ENCODE measurements at places on chromosomes 7 and 10. TPM values are rescaled to one million over a fixed set of nuclear protein-coding genes. Genes with fewer than 3 reads are reported as not detected.
A peak's percentile ranks its signal among the peaks of the same experiment; 100 is the strongest.

DNA sequence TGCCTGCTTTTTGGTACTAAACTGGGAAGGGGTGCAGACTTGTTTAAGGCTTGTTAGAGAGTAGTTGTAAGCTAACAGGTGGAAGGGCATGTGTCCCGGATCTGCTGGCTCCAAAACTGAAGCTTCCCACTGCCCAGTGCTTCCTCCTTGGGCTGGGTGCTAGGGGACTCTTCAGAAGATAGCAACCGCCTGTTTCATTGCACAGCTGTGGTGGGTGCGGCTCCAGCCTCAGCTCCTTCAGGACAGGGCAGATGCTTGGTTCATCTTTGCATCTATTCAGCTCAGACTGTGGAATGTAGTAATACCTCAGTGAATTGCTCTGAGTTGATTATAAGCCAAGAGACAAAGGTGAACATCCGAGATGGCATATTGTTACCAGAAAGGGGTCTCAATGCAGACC lies 527.1 kb downstream of the TYW1 start:
- no peaks in the 10 kb centered on the region for H3K36me3 ChIP-seq
- H3K4me3 ChIP-seq = no peak overlapping the region
- DNase-seq = no peak
- H3K27ac ChIP-seq = no peak overlapping the region
- H3K27me3 ChIP-seq = no peaks in the 10 kb centered on the region

GRCh38 chr10:127906548-127907377 lies at the start of gene PTPRE:
Gene PTPRE, plus strand, starts transcription at chr10:127907103. Its CDS starts 133,779 bp downstream, at chr10:128040882.
- peak; percentile 56 for DNase-seq
- no peaks in the 10 kb centered on the region for H3K27me3 ChIP-seq
- peaks cover 23% of the 10 kb centered on the region for H3K4me1 ChIP-seq
- H3K36me3 ChIP-seq = no peaks in the 10 kb centered on the region

DNA sequence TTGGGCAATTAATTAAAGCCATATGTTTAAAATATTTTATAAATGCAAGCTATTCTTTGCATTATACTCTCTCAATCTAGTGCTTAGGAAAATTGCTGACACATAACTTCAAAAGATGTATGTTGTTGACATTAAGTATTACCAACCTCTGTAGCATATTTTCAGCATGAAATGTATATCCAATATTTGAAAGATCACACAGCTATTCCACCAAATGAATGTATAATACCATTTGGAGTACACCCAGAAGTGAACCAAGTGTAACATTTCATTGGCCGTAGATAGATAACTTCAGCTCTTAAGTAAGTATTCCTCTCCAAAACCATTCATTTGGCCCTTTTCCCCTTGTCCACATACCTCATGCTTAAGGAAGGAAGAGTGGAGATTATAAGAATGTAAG lies 104.6 kb downstream of the HECTD2 start:
- no peak for DNase-seq
- no peak overlapping the region for H3K4me3 ChIP-seq
- no peaks in the 10 kb centered on the region for H3K27me3 ChIP-seq
- no peaks in the 10 kb centered on the region for H3K36me3 ChIP-seq

DNA sequence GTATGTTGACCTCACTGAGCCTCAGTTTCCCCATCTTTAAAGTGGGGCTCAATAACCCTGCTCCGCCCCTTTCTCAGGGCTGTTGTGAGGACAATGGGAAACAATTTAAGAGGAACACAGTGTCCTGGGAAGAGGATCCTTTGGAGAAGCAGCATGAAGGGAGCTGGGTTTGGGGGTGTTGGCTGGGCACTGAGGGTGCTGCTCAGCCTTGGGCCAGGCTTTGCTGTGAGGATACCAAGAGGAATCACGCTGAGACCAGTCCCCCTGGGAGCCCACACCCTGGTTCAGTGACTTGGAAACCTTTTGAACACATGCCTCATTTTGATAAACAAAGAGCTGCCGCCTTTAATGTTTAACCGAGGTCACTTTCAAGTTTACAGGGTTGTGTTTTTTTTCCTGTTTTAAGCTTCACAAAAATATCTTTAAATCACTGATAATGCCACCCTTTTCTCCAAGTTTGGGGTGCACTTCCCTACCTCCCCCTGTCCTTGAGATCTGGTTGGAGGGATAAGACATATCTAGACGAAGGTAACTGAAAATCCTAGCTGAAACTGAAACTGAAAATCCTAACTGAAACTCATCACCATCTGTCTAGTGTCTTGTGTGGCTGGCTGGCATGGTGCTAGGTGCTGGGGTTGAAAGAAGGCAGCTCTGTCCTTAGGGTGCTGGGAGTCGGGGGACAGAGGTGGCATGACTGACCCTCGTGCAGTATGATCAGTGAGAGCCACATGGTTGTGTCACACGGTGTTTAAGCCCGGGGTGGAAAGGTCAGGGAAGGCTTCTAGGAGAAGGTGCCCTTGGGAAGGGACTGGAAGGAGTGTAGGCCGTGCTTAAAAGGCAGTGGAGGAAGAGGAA lies 27.7 kb downstream of the ZNF775 start:
- H3K4me3 ChIP-seq = 0 out of 2 replicates have a peak overlapping the region, but pooled peaks have one; percentile 4
- DNase-seq = no peak
- peaks cover 38% of the 10 kb centered on the region for H3K4me1 ChIP-seq
- H3K27me3 ChIP-seq = no peaks in the 10 kb centered on the region
- H3K27ac ChIP-seq = peak overlapping the region; percentile 45

- DNase-seq = peak; percentile 16
- no peak overlapping the region for H3K4me3 ChIP-seq
- no peaks in the 10 kb centered on the region for H3K36me3 ChIP-seq
- no peaks in the 10 kb centered on the region for H3K27me3 ChIP-seq
- H3K4me1 ChIP-seq = no peaks in the 10 kb centered on the region
These were observed 314.4 kb downstream of the PTPRN2 start for GRCh38 chr7:158273138-158273651.

DNA sequence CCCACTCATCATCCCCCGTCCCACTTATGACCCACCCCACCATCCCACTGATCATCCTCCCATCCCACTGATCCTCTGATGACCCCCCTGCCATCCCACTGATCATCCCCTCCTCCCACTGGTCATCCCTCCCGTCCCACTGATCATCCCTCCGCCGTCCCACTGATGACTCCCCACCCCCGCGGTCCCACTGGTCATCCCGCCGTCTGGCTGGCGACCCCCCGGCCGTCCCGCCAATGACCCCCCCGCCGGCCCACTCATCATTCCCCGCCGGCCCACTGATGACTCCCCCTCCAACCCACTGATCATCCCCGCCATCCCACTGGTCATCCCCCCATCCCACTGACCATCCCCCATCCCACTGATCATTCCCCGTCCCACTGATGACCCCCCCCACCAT lies 161.1 kb downstream of the GRM8 start:
- H3K36me3 ChIP-seq = no peaks in the 10 kb centered on the region
- H3K27ac ChIP-seq = no peak overlapping the region
- no peaks in the 10 kb centered on the region for H3K27me3 ChIP-seq
- H3K4me3 ChIP-seq = no peak overlapping the region
- no peak for DNase-seq

GRCh38 chr7:13290975-13291374 lies 603.5 kb downstream of the ARL4A start:
- no peaks in the 10 kb centered on the region for H3K4me1 ChIP-seq
- no peaks in the 10 kb centered on the region for H3K27me3 ChIP-seq
- no peaks in the 10 kb centered on the region for H3K36me3 ChIP-seq
- no peak overlapping the region for H3K27ac ChIP-seq
- no peak for DNase-seq

The PIP gene
- not detected for total RNA-seq

The SLC16A12 gene
- not detected for total RNA-seq

The GLI3 gene
- 1.1 TPM for total RNA-seq

Measured in Caco-2 (cell line).